Activated CD4-positive, alpha-beta T cell treated with anti-CD3 and anti-CD28 coated beads, Interleukin-10, Interleukin-2, amounts not matched to agents 100 ng/mL and 50 ng/mL, durations not matched to agents 16 hours and 8 hours (primary cell): ENCODE measurements at places on chromosomes 5 and 9.
A peak's percentile ranks its signal among the peaks of the same experiment; 100 is the strongest.

DNA sequence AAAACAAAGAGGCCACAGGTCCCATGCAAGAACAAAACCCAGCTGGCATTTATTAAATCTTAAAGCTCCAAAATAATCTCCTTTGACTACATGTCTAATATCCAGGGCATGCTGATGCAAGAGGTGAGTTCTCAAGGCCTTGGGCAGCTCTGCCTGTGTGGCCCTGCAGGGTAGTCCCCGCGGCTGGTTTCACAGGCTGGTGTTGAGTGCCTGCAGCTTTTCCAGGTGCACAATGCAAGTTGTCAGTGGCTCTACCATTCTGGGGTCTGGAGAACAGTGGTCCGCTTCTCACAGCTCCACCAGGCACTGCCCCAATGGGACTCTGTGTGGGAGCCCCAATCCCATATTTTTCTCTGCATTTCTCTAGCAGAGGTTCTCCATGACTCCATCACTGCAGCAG is 54.4 kb upstream of the HCN1 start:
- DNase-seq: no peak

DNA sequence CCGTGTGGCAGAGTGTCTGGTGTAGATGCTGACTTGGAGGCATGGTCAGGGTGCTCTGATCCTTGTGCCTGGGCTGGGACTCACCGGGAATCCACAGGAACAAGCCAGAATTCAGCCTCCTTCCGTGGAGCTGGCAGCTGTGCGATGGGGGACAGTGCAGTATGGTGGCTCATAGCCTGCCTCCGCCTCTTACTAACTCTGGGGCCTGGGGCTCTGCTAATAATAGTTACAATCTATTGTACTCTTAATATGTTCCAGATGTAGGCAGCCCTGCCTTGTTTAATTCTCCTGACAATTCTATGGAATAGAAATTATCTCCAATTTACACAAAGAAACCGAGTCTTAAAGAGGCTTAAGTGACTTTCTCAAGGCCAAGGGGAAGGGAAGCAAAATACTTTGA is 77.6 kb downstream of the PCDH1 start:
- no peak for DNase-seq

GRCh38 chr5:179118756-179119414 is 58.7 kb downstream of the ZNF354C start:
- no peak for DNase-seq

DNA sequence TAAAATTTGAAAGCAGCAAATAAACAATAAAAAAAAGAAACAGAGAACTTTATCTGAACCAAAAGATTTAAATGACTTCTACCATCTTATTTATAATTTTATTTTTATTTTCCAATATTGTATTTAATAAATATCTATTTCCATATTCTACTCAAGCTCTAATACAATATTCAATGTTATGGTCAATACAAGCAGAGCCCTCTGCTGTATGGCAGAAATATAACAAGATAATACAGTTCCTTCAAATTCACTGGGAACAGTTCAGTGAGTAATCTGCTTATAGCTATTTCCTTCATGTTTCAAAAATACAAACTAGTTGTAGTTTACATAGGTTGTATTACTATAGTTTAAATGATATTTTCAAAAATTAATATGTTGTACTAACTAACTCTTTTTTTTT is 332.7 kb downstream of the PRDM9 start:
- no peak for DNase-seq

GRCh38 chr5:88656221-88656950 is 226.6 kb downstream of the MEF2C start:
- no peak for DNase-seq

- no peak for DNase-seq
These were observed at the start of gene PHYHD1 for GRCh38 chr9:128920381-128921058. Gene PHYHD1, plus strand, starts transcription at chr9:128920982. Its CDS starts 1,342 bp downstream, at chr9:128922324.

- DNase-seq: no peak
These were observed 39.7 kb upstream of the SHC3 start for GRCh38 chr9:89218040-89218928.

DNA sequence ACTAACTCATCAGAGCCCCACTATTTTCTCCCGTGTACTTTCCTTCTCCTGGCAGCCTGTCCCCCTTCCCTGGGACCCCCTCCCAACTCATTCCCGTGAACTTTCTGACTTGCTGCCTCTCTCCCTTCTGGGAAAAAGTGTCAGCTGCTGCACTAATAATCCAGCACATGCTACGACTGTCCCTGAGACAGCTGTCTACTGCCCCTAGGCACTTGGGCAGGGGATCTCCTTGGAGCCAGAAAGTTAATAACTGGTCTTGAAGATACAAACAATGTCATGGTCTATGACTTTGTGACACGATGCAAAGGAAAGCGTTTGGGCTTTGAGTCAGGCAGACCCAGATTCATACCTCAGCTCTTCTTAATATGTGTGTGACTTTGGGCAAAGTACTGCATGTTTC is 10.1 kb upstream of the RNF183 start:
- DNase-seq: no peak

- no peak for DNase-seq
These were observed 36.8 kb downstream of the HMGCR start for GRCh38 chr5:75373862-75374261.

- no peak for DNase-seq
These were observed at the start of gene PCDHB11 for GRCh38 chr5:141199359-141200235. Gene PCDHB11, plus strand, starts transcription at chr5:141199627. Its CDS starts 148 bp downstream, at chr5:141199775.

GRCh38 chr5:1723957-1724821 is 75.4 kb downstream of the MRPL36 start:
- no peak for DNase-seq

DNA sequence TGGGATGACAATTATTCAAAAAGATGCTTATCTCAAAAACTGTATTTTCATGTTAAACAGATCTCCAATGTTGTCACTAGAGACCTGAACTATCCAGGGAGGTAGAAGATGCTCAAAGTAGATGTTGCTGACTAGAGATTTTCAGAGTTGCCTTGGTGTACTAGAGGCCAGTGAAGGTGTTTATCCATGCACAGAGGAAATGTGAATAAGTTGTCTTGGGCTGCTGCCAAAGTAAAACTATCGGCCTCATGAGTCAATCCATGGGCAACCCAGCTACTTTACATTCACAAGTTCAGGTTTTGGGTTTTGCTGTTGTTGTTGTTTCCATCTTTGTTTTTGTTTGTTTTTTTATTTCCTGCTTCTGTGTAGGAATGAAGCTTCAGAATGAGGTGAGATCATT is 141.1 kb upstream of the RANBP3L start:
- no peak for DNase-seq

GRCh38 chr9:69465473-69465872 is 140.5 kb downstream of the ENTREP1 start:
- no peak for DNase-seq

DNA sequence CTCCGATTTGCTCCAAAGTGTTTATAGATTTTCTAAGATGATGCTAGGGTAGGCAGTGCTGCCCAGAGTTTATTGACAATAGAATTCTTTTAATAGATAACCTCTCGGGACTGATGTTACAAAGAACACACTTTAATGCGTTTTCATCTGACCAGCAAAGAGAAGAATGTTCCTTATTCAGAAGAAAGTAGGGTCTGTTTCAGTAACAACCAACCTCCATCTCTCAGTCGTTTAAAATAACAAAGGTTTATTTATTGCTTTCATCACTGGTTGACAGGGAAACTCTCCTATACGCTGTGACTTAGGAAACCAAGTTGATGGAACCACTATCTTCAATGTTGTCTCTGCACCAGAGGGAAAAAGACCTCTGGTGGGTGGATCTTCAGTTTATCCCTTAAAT is 55.1 kb upstream of the PAPPA start:
- no peak for DNase-seq

- DNase-seq: no peak
These were observed 37.8 kb downstream of the CDH6 start for GRCh38 chr5:31231177-31231838.

- DNase-seq: no peak
These were observed 75.2 kb downstream of the ELAVL2 start for GRCh38 chr9:23750808-23751207.

DNA sequence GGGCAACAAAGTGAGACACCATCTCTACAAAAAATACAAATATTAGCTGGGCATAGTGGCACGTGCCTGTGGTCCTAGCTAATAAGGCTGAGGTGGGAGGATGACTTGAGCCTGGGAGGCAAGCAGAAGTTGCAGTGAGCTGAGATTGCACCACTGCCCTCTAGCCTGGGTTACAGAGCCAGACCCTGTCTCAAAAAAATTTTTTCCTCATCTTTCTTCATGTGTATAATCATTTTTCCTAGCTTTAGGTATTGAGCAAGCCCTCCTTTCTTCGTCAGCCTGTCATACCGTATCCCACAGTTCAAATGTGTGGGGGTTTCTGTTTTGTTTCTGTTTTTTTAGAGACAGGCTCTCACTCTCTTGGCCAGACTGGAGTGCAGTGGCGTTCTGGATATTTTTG is 41.3 kb downstream of the EHMT1 start:
- DNase-seq: no peak

DNA sequence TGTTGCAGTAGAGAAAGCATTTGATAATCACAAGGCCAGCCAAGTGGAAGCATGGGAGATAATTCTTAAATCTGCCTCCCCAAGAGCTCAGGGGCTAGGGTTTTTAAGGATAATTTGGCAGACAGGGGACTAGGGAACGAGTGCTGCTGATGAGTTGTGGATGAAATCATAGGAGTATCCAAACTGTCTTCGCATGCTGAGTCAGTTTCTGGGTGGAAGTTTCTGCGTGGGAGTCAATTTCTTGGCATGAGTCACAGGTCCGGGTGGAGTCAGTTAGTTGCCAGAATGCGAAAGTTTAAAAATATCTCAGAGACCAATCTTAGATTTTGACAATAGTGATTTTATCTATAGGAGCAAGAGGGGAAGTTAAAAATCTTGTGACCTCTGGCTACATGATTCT is 112.6 kb downstream of the TMC1 start:
- DNase-seq: peak; percentile 51

- DNase-seq: no peak
These were observed 33.4 kb downstream of the LPCAT1 start for GRCh38 chr5:1490376-1490775.

- no peak for DNase-seq
These were observed 33.0 kb downstream of the TGFBR1 start for GRCh38 chr9:99137891-99138290.

- no peak for DNase-seq
These were observed 12.1 kb downstream of the BSPRY start for GRCh38 chr9:113361304-113362018.

DNA sequence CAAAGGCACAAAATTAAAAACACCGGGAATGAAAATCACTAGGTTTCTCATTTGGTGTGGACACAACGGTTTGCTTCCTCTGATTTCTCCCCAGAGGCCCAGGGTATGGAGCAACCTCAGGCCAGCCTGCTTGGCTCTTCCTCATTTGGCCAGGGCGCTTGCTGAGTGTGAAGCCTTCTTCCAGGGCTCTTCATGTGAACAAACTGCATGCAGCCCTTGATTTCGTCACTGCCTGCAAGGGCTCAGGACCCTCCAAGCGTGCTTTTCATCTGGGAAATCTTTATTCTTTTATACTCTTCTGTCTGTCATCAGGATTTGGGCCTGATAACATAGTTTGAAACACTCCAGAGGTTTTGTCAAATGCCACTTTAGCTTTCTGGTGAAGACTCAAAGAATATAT is 122.6 kb upstream of the KLF4 start:
- no peak for DNase-seq

DNA sequence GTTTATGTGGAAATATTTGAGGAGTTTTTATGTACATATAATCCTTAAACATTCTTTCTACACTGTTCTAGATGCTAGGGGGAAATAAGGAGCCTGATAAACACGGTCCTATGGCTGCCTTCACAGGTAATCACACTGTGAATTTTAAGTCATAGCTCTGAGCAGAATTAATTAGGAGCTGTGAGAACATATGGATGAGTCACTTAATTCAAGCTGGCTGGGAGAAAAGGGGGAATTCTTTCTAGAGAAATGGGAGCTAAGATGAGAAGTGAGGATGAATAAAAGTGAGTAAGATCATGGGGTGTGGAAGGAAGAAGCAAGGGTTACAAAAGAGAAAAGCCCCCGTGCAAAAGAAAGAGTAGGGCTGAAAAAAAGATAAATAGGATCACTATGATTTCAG is 290.8 kb downstream of the DNAH5 start:
- DNase-seq: no peak

GRCh38 chr5:173768891-173769290 is 119.3 kb upstream of the CPEB4 start:
- DNase-seq: no peak

- DNase-seq: peak; percentile 41
These were observed 18.8 kb downstream of the SMIM32 start for GRCh38 chr5:136174021-136174659.

- no peak for DNase-seq
These were observed 138.8 kb downstream of the HSD17B3 start for GRCh38 chr9:96163161-96163560.

- no peak for DNase-seq
These were observed 330.7 kb upstream of the POU5F2 start for GRCh38 chr5:94072116-94072515.

GRCh38 chr5:59393585-59394420 is 499.7 kb downstream of the PDE4D start:
- DNase-seq: no peak

DNA sequence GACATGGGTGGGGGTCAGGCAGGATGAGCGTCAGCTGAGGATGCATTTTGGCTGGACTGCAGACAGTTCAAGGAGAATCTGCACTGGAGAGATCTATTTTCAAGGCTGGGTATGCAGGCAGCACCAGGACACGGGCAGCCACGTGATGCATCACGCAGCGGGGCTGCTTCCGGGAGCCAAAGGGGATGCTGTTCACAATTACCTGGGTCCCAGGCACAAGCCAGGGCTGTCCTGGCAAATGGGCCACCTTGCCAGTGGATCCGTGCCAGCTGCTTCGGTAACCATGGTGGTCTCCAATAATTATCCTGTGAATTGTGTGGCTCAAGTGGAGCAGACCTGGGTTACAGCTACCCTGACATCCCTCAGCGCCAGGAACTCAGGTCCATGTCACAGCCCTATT is 17.5 kb downstream of the DBH start:
- no peak for DNase-seq

DNA sequence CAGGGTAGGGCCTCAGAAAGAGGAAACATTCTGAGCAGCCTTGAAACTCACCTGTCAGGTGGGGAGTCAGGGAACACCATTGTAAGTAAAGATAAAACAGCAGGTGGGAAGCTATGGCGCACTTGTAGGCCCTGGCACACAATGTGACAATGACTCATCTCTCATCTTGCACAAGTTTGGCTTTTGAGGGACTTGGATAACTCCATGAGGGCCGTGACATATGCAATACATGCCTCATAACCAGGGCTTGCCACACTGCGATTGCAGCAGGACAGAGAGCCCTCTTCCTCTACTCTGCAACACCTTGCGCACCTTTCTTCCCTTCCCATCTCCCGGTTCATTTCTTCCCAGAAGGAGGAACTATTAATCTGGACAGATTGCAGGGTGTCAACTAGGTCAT is 144.9 kb downstream of the CEP120 start:
- no peak for DNase-seq

GRCh38 chr5:154403776-154404387 is 41.9 kb upstream of the SAP30L start:
- no peak for DNase-seq

DNA sequence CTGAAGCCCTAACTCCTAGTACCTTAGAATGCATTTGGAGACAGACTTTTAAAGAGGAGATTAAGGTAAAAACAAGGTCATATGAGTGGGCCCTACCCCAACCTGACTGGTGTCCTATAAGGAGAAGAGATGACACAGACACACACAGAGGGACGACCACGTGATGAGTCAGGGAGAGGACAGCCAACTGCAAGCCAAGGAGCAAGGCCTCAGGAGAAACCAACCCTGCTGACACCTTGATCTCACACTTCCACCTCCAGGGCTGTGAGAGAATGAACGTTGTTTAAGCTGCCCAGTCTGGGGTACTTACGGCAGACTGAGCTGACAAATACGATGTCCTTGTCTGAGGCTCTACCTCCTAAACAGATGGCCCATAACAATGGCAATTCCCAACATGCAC is 93.6 kb downstream of the ROR2 start:
- DNase-seq: peak; percentile 22

- DNase-seq: no peak
These were observed 62.8 kb upstream of the IL33 start for GRCh38 chr9:6152788-6153187.
